Hematopoietic multipotent progenitor cell treated with erythropoietin and hydrocortisone succinate and interleukin-3 and kit ligand, for 15 days (in vitro differentiated cells): ENCODE measurements at places on chromosomes 13 and 19.

GRCh38 chr13:33032037-33032625, 15.9 kb downstream of the KL start:
- no peak for DNase-seq

GRCh38 chr19:39684267-39684666, 20.0 kb upstream of the LGALS14 start:
- DNase-seq, result no peak

GRCh38 chr13:100881291-100881864, 206.8 kb upstream of the TMTC4 start:
- no peak for DNase-seq

DNA sequence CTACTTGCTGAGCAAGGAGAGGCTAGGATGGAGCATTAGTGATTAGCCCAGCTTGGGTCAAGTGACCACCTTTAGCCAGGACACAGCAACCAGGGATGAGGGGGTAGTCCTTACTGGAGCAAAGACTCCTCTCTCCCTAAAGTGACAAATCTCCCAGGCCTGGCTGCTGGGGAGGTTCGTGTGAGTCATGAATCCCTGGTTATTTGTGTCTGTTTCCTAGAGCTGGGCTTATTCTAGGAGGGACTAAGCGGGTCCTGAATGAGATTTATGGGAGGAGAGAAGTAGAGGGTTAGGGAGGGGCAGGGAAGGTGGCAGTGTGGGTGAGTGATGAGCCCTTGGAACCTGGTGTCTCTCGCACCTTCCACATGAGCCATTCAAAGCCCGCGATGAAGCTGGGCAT, 487.3 kb downstream of the TSHZ3 start:
- DNase-seq, result no peak

- no peak for DNase-seq
Observed at GRCh38 chr19:3073931-3074595, 11.8 kb upstream of the TLE5 start.

- no peak for DNase-seq
Observed at GRCh38 chr13:30908416-30908980, 2.4 kb downstream of the MEDAG start.

- no peak for DNase-seq
Observed at GRCh38 chr19:46279177-46279576, 17.7 kb upstream of the HIF3A start.

DNA sequence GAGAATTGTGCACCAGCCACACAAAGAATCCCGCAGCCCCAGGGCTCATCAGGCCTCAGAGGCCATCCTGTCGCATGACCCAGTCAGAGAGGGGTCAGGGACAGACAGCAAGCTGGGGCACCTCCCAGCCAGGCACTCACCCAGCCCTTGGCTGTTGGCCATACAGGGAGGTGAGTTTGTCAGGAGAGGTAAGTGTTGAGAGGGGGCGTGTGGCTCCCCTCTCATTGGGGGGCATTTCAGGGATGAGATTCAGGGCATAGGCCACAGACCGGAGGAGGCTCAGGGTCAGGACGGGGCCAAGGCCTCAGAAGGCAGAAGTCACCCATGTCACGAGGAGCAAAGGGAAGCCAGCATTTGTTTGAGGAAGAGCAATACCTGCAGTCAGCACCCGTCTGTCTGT, 37.1 kb downstream of the MYO9B start:
- DNase-seq, result no peak

- peak; percentile 80 for DNase-seq
Observed at GRCh38 chr19:45643024-45643926, 4.1 kb upstream of the EML2 start.

DNA sequence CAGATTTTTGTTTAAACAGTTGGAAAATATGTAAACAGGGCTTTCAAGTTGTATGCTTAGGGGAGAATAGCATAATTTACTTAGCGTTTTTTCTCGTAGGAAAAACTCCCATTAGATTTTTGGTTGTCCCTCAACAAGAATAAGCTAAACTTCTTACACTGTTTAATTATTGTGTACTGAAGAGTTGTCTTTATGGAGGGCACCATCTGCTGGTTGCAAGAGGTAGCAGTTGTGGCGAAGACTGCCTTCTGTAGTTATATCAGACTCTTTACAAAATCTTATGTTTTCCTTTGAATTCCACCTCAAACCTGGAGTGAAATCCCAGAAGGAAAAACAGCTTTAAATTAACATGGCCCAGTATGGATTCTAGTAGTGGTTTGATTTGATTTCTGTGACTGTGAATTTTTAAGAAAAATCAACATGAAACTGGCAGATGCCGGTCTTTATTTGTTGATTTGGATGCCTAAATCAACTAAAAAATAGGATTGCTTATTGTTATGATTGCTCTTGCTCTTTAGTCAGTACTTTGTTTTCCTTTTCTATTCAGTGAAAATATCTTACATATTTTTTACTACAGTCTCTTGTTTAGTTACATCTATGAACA, 53.4 kb downstream of the PDS5B start:
- DNase-seq, result peak; percentile 72

DNA sequence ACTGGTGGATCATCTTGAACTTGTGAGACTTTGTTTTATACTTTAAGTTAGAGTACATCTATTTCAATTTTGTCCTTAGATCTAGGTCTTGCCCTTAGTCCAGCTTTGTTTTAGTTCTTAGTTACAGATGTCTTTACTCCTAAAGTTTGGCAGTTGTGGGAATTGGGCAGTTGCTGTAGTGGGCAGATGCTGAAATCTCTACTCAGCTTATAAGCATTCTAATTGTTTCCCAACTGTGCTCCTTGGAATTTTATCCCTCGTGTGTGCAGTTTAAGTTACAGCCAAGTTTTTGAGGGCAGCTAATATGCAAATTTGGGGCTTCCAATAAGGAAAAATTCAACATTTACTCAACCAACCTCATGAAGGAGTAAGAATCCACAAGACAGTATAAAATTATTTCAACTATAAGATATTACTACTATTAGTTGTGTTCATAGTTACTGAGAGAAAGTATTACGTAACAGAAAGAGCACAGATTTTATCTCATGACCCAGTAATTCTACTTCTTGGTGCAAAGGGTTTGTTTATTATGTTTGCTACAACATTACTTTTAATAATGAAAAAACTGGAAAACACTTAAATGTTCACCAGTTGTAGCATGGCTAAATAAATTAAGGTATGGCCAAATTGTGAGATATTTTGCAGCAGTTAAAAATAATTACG, 32.9 kb downstream of the CCDC122 start:
- no peak for DNase-seq

DNA sequence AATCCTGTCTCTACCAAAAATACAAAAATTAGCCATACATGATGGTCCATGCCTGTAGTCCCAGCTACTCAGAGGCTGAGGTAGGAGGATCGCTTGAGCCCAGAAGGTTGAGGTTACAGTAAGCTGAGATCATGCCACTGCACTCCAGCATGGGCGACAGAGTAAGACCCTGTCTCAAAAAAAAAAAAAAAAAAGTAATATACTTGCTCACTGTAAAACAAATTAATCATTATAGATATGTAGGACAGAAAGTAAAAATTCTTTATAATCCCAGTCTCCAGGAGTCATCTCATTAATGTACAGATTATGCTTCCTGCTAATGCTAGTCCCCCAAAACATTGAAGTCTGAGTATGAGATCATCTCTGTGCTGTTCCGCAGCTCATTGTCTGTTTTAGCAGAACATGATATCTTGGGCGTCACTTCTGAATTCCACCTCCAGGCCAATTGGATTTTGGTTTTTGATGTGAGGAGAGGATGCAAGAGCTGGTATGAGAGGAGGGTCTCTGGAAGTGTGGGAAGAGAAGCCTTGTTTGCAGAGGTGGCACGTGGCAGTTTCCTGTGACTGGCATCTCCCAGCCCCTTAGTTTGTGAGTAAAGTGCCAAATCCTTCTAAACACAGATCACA, 75.4 kb upstream of the NPAS1 start:
- DNase-seq, result no peak

- no peak for DNase-seq
Observed at GRCh38 chr19:3443840-3444694, 36.3 kb downstream of the SMIM24 start.

GRCh38 chr13:28049880-28050875, 50.2 kb downstream of the FLT3 start:
- no peak for DNase-seq

GRCh38 chr13:61415058-61415721, 459 bp downstream of the PCDH20 start:
- DNase-seq, result no peak

DNA sequence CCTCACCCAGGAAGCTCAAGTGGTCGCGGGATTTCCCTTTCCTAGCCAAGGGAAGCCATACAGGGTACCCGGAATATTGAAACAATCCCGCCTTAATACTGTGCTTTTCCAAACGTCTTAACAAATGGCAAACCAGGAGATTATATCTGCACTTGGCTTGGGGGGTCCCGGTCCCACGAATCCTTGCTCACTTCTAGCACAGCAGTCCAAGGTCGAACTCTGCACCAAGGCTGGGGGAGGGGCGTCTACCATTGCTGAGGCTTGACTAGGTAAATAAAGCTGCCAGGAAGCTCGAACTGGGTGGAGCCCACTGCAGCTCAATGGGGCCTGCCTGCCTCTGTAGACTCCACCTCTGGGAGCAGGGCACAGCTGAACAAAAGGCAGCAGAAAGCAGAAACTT, 1644.8 kb downstream of the PCDH9 start:
- DNase-seq, result no peak

GRCh38 chr13:32431361-32431760, 3.4 kb upstream of the N4BP2L1 start:
- no peak for DNase-seq

GRCh38 chr13:113338451-113338850, 25.5 kb downstream of the GRTP1 start:
- no peak for DNase-seq

GRCh38 chr19:35430409-35431144, 17.5 kb upstream of the FFAR2 start:
- DNase-seq, result no peak

GRCh38 chr13:114227528-114227927, 7.2 kb upstream of the CDC16 start:
- DNase-seq, result no peak

- DNase-seq, result no peak
Observed at GRCh38 chr13:113947311-113948033, 26.4 kb downstream of the C13orf46 start.

- DNase-seq, result no peak
Observed at GRCh38 chr13:51541809-51542258, 42.4 kb upstream of the WDFY2 start.

DNA sequence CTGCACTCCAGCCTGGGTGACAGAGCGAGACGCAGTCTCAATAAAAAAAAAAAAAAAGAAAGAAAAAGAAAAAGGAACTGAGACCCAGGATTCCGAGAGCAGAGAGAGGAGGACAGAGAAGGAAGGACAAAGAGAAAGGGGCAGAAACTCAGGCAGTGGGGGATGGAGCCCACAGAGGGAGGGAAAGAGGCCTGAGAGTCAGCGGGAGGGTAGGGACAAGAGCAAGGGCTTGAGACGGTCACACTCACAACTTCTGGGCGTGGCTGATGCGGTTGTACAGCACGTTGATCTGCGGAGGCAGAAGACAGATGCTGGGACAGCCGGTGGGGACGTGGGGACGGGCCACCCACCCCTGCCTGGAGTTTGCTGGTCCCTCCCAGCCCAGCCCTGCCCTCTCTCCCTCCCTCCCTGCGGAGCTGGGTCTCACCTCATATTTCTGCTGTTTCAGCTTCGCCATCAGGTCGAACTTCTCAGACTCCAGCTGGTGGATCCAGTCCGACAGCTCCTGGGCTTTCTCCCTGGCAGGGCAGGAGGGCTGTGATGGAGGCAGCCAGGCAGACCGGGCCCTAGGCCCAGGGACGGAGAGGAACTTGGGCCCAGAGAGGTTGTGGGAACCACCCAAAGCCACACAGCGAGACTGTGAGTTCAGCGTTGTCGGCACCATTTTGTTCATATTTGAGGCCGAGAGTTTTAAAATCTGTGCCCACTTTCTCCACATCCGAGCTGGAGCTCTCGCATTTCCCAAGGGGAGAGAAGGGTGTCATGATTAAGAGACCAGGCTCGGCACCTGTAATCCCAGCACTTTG, 15.2 kb downstream of the TNNT1 start:
- no peak for DNase-seq

- peak; percentile 56 for DNase-seq
Observed at GRCh38 chr19:1252221-1252820, 3.9 kb downstream of the MIDN start.

DNA sequence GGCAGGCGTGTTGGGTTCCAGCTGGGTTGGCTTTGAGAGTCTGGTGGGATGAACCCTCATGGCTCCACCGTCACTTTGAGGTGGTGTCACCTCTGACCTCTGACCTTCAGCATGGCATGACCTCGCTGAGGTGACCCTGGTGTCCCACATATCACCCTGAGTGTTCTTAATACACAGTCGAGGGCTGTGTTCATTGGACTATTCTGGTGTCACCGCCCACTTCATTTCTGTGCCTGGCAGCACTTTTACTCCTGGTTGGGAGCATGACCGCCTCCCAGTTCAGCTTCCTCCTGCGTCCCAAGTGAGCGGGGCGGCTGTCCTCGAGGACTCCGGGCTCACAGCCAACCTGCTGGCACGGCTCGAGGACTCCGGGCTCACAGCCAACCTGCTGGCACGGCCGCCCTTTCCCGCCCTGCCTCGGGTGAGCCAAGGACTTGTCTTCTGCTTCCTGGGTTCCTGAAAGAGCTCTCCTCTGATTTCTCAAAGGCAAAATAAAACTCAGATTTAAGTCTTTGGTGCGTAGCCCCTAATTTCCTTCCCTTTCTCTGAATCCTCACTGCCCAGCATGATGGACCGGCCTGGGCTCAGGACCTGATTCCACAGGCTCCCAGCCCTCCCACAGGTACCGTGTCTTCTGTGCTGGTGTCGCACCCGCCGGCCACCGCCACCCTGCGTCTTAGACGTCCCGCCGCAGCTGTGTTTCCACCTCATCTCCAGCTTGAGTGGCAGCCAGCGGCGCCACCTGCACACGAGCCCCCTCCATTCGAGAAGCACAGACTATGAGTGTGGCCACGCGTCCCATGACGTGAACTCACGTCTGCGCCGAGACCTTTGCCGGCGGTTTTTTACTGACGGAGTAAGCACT, 10.4 kb downstream of the ATP4B start:
- peak; percentile 61 for DNase-seq
